CD14-positive monocyte (primary cell): ENCODE measurements at places on chromosomes 2 and 18.

GRCh38 chr2:69168950-69169654 lies 156.1 kb downstream of the ANTXR1 start:
- DNase-seq, result no peak

DNA sequence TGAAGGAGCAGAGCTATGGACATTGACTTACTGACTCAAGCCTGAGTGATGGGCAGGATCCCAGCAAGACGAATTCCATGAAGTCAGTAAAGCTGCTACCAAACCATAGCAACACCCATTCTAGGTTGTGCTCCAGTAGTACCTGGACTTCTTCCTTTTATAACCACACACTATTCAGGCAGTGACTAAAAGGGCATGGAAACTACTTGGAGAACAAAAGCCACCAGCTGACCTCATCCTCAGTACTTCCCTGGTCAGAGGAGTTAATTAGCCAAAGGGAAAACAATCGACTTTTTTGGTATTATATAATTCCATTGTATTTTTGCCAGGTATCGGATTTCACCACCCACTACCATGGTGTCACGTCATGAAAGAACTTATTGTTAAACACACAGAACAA lies 237.1 kb downstream of the TTC32 start:
- no peak for DNase-seq

DNA sequence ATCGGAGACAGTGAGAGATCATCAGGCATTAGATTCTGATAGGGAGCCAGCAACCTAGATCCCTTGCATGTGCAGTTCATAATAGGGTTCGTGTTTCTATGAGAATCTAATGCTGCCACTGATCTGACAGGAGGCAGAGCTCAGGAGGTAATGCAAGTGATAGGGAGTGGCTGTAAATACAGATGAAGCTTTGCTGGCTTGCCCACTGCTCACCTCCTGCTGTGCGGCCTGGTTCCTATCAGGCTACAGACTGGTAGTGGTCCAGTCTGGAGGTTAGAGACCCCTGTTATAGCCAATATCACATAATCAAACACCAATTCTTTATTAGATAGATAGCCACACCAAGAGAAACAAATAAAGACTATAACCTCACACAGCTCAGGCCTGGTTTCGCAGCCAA lies 51.0 kb upstream of the NBEAL1 start:
- DNase-seq, result no peak

DNA sequence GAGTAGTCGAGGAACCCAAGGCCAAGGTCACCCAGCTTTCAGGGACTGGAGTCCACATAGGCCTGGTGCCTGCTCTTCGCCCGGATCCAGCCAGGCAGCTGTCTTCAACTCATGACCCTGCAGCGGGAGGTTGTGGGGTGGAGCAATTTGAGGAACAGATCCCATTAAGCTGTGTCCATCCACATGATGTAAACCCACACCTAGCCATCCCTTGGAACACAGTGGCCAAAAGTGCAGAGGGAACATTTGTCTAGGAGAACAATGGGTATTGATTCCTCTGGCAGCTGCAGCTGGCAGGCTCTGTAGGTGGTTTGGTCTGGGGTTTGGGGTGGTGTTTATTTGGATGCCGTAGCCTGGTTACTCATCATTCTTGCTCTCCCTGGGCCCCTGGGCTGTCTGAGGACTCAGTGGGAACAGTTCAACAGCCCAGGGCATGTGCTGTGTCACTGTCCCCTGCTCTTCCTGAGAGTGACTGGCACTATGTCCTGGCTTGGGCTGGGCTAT lies 99.4 kb downstream of the TFCP2L1 start:
- no peak for DNase-seq

DNA sequence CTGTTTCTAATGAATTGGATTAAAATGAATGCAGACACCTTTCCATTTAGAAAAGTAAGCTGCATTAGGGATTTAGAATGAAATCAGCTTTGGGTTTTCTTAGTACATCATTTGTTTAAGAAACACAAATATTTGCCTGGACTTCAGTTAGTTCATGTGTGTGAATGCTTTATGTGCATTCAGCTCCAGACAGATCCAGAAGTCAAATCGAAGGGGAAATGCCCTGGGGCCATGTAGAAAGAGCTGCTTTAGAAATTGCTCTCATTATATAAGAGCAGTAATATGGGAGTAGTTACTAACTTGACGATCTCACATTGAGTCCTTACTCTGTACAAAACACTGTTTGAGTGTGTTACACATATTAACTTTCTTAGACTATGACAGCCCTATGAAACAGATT lies 88.0 kb upstream of the TTC39C start:
- DNase-seq, result no peak

DNA sequence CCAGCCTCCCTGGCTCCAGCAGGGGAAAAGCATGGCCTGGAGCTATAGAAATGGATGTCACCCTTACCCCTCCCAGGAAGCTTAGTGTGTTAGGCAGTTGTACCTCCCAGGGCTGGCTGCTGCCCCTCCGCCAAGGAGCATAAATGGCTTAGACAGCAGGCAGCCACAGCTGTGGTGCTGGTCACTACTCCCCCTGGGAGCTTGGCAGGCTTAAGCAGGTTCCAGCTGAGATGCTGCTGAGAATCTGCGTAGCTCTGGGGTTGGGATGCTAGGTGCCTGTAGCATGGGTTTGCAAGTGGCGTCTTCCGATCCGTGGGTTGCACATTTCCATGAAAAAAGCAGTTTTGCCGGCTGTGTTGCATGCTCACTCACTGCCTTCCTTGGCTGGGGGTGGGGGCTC lies 369.7 kb downstream of the CTNNA2 start:
- DNase-seq, result no peak

GRCh38 chr2:13414897-13415296 lies 698.2 kb downstream of the TRIB2 start:
- no peak for DNase-seq

DNA sequence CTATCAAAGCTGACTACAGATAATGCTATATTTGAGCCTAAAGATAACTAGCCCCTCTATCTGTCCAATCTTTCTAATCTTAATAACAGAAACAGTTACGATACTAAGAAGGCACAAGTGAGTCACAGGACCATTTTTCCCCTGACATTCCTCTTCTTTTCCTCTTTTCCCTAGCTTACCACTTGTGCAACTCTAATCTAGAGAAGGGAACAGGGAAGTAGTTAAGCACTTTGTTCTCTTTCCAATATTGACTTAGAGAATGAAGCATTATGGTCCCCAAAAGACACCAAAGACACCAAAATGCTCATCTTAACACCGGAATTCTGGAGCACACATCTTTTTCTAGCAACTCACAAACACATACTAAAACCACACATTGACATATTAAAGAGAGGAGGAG lies 1.8 kb downstream of the PDE11A start:
- no peak for DNase-seq

- DNase-seq, result no peak
Observed at GRCh38 chr2:213119061-213119809, 32.2 kb downstream of the IKZF2 start.

GRCh38 chr18:63753676-63754075 lies 21.5 kb upstream of the SERPINB7 start:
- no peak for DNase-seq

DNA sequence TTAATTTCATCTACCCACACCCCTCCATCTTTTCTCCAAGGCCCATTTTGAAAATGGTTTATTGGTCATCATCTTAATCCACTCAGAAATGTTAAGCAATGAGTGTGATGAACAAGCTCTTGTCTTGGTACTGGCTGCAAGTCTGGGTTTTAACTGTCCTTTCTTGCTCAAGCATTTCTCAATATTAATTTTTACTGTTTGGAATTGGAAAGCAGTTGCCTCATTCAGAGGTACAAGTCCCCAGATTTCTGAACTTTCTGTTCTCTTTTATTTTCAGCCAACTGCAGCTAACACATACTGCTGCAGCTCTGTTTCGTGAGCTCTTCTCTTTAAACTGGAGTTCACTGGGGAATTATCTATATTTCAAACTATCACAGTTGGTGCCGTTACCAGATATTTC lies 99.4 kb upstream of the TEX51 start:
- peak; percentile 64 for DNase-seq

DNA sequence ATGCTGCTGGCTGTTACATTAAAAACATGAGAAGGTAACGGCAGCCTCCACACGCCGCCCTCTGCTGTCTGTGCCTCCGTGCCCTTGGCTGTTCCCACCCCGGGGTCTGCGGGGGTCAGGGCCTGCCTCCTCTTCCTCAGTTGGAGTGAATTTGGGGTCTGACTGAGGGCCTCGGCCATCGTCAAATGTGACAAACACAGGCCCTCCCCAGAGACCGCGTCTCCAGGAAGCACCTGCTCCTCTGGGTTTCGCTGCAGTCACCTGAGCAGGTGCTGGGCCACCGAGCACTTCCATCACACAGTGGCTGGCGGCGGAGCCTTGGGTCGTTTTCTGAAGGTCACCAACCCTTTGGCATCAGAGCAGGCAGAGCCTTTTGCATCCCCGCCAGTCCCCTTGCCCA lies 70.9 kb downstream of the NFATC1 start:
- no peak for DNase-seq

DNA sequence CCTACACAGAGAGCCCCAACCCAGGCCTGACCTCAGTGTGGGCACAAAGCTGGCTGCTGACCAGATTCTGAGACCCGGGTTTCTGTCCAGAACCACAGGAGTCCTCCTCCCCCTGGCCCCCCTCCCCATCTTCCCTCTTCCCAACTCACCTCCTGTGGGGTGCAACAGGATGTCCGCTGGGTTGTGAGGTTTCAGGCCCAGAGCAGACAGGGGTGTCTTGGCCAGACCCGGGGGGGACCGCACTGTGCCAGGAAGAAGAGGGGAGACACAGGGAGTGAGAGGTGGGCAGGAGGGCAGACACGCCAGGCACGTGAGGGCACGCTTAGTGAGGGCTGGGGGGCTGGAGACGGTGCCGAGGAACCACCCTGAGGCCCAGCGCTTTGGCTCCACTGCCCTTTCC lies 171.5 kb downstream of the TNS1 start:
- DNase-seq, result no peak

DNA sequence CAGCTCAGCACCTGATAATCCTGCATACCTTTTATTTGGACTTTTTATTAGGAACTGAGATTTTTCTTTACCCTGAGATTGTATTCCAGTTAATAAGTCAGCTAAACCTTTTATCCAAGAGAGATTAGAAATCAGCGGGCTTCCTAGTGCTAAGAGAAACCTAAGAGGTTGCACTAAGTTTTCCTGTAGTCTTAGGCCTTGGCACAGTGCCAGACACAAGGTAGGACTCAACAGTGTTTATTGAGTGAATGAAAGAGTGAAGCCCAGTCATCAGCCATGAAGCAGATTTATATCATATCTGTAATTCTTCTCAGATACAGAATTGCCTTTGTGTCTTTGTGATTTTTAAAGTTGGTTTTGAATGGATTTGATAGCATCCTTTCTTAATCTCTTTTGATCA lies 13.6 kb downstream of the OTX1 start:
- DNase-seq, result no peak

- DNase-seq, result no peak
Observed at GRCh38 chr2:241859436-241860183, 916 bp upstream of the PDCD1 start.

DNA sequence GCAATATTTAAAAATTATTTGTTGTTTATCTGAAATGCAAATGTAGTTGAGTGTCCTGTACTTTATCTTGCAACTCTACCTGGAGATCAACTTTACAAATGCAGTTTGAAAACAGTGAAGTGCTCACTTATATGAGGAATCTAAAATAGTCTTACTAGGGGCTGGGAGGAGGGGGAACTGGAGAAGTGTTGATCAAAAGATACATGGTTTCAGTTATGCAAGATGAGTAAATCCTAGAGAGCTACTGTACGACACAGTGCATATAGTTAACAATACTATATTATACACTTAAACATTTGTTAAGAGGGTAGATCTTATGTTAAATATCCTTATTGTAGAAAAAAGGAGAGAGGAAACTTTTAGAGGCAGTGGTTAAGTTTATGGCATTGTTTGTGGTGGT lies 241.9 kb downstream of the BCL11A start:
- DNase-seq, result no peak

GRCh38 chr2:196482119-196483065 lies 157.1 kb upstream of the CCDC150 start:
- no peak for DNase-seq

DNA sequence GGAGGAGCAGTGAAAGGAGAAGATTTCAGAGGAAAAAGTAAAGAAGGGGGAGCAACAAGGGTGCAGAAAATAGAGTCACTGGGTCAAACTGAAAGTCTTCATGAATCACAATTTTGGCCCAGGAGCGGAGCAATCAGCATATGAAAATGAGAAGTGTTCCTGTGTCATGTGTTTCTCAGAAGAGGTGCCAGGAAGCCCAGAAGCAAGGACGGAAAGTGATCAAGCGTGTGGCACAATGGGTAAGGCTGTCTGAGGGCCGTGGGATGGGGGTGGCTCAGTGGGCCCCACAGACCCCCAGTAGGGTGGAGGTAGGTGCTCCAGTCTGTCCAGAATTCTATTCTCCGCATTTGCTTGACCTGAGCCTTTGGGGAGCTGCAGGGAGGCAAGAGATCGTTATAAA lies 44.2 kb downstream of the SP140 start:
- no peak for DNase-seq
